ENCODE measurements at places on chromosomes 6 and 20.

GRCh38 chr20:1946762-1947534 lies 46.9 kb downstream of the PDYN start:
- no peak overlapping the region for H3K27ac ChIP-seq
- no peaks in the 10 kb centered on the region for H3K27me3 ChIP-seq
- DNase-seq, result peak; percentile 37
- no peaks in the 10 kb centered on the region for H3K4me1 ChIP-seq
- H3K4me3 ChIP-seq, result peak overlapping the region; percentile 28

GRCh38 chr6:105370351-105370750 lies 32.5 kb downstream of the PREP start:
- peaks cover 52% of the 10 kb centered on the region for H3K36me3 ChIP-seq
- no peak overlapping the region for H3K27ac ChIP-seq
- no peak overlapping the region for H3K4me3 ChIP-seq
- no peak for DNase-seq
- no peaks in the 10 kb centered on the region for H3K27me3 ChIP-seq
- no peaks in the 10 kb centered on the region for H3K4me1 ChIP-seq

DNA sequence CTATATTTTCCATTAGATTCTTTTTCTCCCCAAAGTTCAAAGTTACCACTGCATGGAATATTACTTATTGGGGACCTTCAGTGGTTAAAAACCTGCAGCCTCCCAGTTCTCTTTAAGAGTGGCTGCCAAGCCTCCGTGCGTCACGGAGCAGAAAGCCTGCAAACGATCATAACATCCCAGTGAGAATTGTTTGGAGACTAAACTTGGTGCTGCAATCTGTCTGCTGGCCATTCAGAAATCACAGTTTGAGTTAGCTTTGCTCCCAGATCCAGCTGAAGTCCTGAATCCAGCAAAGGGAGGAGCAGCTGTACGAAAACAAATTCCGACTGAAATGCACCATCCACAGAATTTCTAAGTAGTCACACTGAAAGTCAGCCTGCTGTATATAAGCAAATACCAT lies 213.5 kb upstream of the PDE10A start:
- H3K36me3 ChIP-seq, result no peaks in the 10 kb centered on the region
- H3K27ac ChIP-seq, result no peak overlapping the region

DNA sequence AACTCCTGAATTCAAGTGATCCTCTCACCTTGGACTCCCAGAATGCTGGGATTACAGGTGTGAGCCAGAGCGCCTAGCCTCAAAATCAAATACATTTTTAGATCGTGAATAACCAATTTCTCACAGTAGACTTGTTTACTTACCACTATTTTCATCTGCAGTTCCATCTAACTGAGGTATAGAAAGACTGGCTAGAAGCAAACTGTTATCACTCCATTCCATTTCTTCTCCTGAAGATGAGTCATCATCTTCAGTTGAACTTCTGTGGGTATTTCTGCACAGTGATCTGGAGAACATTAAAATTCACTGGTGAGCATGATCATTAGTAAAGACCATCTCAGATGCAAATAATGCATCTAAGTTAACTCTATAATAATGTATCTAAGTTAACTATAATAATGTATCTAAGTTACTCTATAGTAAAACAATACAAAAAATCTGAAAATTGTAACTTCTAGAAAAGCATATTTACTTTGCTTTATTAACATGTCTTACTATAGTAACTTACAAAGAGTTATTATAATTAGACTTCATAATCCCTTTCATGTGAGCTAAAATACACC lies 105.4 kb downstream of the REV3L start:
- H3K4me3 ChIP-seq, result no peak overlapping the region
- peaks cover 62% of the 10 kb centered on the region for H3K36me3 ChIP-seq
- DNase-seq, result no peak
- H3K27ac ChIP-seq, result no peak overlapping the region

- H3K27me3 ChIP-seq, result no peaks in the 10 kb centered on the region
- DNase-seq, result no peak
- H3K4me1 ChIP-seq, result no peaks in the 10 kb centered on the region
- no peak overlapping the region for H3K4me3 ChIP-seq
Measured at GRCh38 chr6:45933855-45934254, 81.8 kb downstream of the CLIC5 start.

DNA sequence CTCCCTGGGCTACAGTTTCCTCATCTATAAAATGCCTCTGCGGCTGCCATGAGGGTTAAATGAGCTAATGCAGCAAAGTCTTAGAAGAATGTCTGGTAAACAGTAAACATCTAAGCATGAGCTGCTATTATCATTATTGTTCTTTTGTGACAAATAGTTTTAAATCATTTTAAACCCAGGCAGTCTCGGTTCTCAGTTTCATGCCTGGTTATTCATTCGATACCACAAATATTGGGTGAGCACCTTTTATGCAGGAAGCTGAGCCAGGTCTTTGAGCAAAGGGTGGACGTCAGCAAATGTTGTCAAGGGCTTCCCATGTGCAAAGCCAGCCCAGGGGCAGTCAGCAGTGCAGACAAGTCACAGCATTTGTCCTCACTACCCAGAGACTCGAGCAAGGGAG lies 128.7 kb downstream of the NFATC2 start:
- no peaks in the 10 kb centered on the region for H3K36me3 ChIP-seq
- no peaks in the 10 kb centered on the region for H3K27me3 ChIP-seq
- no peak for DNase-seq
- H3K27ac ChIP-seq, result no peak overlapping the region
- H3K4me3 ChIP-seq, result no peak overlapping the region

- H3K36me3 ChIP-seq, result no peaks in the 10 kb centered on the region
- no peak overlapping the region for H3K4me3 ChIP-seq
- H3K27ac ChIP-seq, result no peak overlapping the region
- no peaks in the 10 kb centered on the region for H3K4me1 ChIP-seq
Measured at GRCh38 chr20:7490288-7490687, 450.0 kb downstream of the HAO1 start.

- H3K4me3 ChIP-seq, result no peak overlapping the region
- peaks cover 41% of the 10 kb centered on the region for H3K4me1 ChIP-seq
- no peak for DNase-seq
- no peak overlapping the region for H3K27ac ChIP-seq
- H3K36me3 ChIP-seq, result no peaks in the 10 kb centered on the region
- H3K27me3 ChIP-seq, result no peaks in the 10 kb centered on the region
Measured at GRCh38 chr20:19453862-19454261, 241.4 kb downstream of the SLC24A3 start.

DNA sequence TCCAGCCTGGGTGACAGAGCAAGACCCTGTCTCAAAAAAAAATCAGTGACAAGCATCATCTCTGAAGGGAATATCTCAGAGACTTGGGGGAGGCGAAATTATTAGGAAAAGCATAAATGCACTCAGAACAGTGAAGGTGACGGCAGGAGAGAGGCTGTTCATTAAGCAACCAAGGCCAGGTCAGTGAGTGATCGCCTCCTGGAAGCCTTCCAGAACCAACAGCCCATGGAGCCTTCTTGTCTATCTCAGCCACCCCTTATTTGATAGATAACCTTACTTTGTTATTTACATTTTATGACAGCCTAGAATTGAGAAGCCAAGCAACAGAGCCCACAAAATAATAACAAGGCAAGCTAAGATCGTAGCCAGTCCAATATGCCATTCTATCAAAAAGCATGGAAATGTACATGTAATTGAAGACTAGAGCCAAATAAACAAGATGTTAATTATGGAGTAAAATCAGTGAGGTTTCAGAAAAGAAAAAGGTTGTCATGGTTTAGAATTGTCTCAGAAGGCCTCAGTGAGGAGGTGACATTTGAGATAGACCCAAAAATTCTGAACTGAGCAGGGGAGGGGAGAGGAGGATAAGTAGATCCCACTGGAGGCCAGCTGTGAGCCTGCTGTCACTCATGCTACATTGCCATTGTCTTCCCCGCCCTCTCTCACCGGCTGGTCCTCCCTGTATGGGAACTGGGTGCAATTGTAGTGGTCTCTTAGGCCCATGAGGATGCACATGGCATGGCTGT lies 17.8 kb downstream of the BNIP5 start:
- no peak overlapping the region for H3K27ac ChIP-seq
- no peak for DNase-seq
- H3K36me3 ChIP-seq, result no peaks in the 10 kb centered on the region
- no peaks in the 10 kb centered on the region for H3K4me1 ChIP-seq

DNA sequence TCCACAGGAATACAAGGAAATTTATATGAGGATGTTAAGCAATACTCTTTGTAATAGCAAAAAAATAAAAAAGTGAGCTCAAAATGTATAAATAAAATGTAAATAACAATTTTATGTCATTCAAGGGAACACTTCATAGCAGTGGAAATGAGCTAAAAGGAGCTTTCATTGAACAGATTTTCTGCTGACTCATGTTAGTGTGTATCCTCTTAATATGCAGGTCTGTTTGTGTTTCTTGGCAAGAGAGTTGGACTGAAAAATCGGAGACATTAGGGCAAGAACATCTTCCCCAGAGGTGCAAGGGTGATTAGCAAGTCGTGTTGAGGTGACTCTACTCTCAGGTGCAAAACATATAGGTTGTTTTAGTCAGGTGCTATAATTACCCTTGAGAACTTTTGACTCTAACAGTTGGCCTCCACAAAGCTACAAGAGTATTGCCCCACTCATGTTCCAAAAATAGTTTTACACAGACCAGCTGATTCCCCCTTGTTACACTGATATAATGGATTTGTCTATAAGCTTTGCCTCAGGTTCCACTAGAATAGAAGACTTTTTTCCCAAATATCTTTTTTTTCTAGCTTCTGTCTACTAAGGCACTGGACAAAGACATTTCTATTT lies 702.9 kb downstream of the TENT5A start:
- H3K4me3 ChIP-seq, result no peak overlapping the region
- no peaks in the 10 kb centered on the region for H3K4me1 ChIP-seq
- H3K36me3 ChIP-seq, result no peaks in the 10 kb centered on the region
- no peak overlapping the region for H3K27ac ChIP-seq
- no peak for DNase-seq

GRCh38 chr6:90905351-90905750 lies 318.5 kb upstream of the MAP3K7 start:
- no peak overlapping the region for H3K27ac ChIP-seq
- DNase-seq, result no peak
- H3K36me3 ChIP-seq, result no peaks in the 10 kb centered on the region

DNA sequence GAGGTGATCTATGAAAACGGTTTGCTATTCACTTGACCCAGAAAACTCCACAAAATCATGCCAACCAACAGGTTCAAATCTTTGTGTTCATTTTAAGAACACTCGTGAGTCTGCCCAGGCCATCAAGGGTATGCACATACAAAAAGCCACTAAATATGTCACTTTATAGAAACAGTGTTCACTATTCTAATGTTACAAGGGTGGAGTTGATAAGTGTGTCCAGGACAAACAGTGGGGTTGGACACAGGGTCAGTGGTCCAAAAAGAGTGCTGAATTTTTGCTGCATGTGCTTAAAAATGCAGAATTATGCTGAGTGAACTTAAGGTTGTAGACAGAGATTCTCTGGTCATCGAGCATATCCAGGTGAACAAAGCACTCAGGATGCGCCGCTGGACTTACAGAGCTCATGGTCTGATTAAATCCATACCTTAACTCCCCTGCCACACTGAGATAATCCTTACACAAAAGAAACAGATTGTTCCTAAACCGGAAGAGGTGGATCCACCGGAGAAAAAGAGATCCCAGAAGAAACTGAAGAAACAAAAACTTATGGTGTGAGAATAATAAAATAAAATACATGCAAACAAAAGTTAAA lies 23.5 kb downstream of the KIAA0408 start:
- H3K27me3 ChIP-seq, result no peaks in the 10 kb centered on the region
- H3K4me3 ChIP-seq, result no peak overlapping the region
- H3K27ac ChIP-seq, result no peak overlapping the region
- H3K4me1 ChIP-seq, result no peaks in the 10 kb centered on the region
- no peak for DNase-seq
- no peaks in the 10 kb centered on the region for H3K36me3 ChIP-seq

- no peak overlapping the region for H3K27ac ChIP-seq
- H3K4me1 ChIP-seq, result no peaks in the 10 kb centered on the region
- DNase-seq, result no peak
- no peaks in the 10 kb centered on the region for H3K27me3 ChIP-seq
Measured at GRCh38 chr6:138849791-138850190, 53.9 kb downstream of the ECT2L start.

DNA sequence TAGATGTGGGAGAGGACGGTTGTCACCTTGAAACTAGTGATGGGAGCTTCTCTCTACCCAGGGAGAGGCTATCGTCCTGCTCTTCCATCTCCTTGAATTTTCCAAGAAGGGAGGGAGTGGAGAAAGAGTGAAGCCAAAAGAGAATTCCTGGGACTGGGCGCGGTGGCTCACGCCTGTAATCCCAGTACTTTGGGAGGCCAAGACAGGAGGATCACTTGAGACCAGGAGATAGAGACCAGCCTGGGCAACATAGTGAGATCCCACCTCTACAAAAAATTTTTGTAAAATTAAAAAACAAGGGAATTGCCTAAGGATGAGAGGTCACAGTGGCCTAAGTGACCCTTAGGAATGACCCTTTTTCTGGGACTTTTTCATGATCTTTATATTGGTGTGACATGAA lies 8.8 kb downstream of the MYH7B start:
- no peak overlapping the region for H3K27ac ChIP-seq
- no peaks in the 10 kb centered on the region for H3K27me3 ChIP-seq
- H3K4me1 ChIP-seq, result no peaks in the 10 kb centered on the region
- no peak overlapping the region for H3K4me3 ChIP-seq

DNA sequence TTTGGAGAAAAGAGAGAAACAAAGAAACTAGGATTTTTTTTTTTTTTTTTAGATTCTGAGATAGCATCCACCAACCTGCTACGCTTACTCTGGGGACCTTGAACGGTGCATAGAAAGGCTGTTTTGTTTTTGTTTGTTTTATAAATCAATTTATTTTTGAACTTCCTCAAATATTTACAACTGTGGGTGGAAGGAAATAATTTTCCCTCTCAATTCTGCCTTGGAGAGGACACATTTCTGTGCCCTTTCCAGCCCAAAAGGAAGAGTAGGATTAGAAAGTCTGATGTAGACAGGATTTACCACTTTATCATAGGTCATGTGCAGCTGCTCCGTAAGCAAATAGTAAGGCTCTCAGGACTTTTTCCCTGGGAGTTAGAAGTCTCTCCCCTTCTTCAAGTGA lies 190.5 kb downstream of the NKAIN2 start:
- H3K36me3 ChIP-seq, result no peaks in the 10 kb centered on the region
- no peak for DNase-seq
- no peaks in the 10 kb centered on the region for H3K4me1 ChIP-seq
- H3K4me3 ChIP-seq, result no peak overlapping the region

- no peak overlapping the region for H3K4me3 ChIP-seq
- H3K36me3 ChIP-seq, result no peaks in the 10 kb centered on the region
Measured at GRCh38 chr6:100134703-100135102, 140.7 kb upstream of the MCHR2 start.

DNA sequence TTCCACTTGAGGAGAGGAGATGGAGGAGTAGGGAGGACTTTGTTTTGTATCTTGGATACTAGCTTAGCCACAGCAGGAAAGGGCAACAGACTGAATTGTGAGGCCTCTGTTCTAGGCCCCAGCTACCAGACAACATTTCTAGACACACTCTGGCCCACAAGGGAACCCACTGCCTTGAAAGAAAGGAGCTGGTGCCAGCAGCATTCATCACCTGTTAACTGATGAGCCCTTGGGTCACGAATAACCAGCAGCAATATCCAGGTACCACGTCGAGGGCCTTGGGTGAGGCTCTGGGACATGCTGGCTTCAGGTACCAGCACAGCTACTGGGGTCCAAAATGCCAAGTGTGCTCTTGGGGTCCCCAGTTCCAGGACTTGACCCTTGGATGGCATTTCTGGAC lies 165.5 kb downstream of the PRKN start:
- no peaks in the 10 kb centered on the region for H3K4me1 ChIP-seq
- H3K27ac ChIP-seq, result no peak overlapping the region
- H3K4me3 ChIP-seq, result no peak overlapping the region
- H3K27me3 ChIP-seq, result no peaks in the 10 kb centered on the region
- peaks cover 8% of the 10 kb centered on the region for H3K36me3 ChIP-seq

Data from tibial artery (tissue), 4 donors.